ENCODE measurements at places on chromosomes 7 and 10. TPM values are rescaled to one million over a fixed set of nuclear protein-coding genes. Genes with fewer than 3 reads are reported as not detected.

DNA sequence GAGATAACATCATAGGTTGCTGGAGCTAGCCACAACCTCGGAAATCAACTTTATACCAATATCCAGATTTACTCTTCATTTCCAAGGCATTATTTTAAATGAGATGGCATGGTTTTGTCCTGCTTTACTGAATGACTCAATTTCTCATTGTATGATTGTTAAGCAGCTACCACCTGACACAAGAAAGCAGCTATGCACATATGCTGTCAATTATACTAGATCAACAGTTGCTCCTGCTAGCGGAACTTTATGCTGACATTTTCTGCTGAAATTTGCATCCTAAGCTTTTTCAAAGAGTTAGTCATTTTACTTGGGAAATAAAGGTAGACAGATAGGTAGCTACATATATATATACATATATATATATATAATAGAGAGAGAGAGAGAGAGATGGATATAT, 8.9 kb upstream of the CH25H start:
- no peak overlapping the region for H3K27ac ChIP-seq
- DNase-seq: no peak
- no peaks in the 10 kb centered on the region for H3K4me1 ChIP-seq
- H3K27me3 ChIP-seq: no peaks in the 10 kb centered on the region
- H3K36me3 ChIP-seq: no peaks in the 10 kb centered on the region
- no peak overlapping the region for H3K4me3 ChIP-seq

GRCh38 chr7:47581804-47582763, at the start of gene TNS3:
TNS3 (minus strand) TSS chr7:47582111; CDS start chr7:47439636, 142,475 bp downstream.
- no peaks in the 10 kb centered on the region for H3K4me1 ChIP-seq
- DNase-seq: no peak
- H3K4me3 ChIP-seq: peak within 1 kb of the TSS; percentile 71
- H3K27ac ChIP-seq: peak within 1 kb of the TSS; percentile 85
- no peaks in the 10 kb centered on the region for H3K27me3 ChIP-seq
- H3K36me3 ChIP-seq: no peaks in the 10 kb centered on the region

DNA sequence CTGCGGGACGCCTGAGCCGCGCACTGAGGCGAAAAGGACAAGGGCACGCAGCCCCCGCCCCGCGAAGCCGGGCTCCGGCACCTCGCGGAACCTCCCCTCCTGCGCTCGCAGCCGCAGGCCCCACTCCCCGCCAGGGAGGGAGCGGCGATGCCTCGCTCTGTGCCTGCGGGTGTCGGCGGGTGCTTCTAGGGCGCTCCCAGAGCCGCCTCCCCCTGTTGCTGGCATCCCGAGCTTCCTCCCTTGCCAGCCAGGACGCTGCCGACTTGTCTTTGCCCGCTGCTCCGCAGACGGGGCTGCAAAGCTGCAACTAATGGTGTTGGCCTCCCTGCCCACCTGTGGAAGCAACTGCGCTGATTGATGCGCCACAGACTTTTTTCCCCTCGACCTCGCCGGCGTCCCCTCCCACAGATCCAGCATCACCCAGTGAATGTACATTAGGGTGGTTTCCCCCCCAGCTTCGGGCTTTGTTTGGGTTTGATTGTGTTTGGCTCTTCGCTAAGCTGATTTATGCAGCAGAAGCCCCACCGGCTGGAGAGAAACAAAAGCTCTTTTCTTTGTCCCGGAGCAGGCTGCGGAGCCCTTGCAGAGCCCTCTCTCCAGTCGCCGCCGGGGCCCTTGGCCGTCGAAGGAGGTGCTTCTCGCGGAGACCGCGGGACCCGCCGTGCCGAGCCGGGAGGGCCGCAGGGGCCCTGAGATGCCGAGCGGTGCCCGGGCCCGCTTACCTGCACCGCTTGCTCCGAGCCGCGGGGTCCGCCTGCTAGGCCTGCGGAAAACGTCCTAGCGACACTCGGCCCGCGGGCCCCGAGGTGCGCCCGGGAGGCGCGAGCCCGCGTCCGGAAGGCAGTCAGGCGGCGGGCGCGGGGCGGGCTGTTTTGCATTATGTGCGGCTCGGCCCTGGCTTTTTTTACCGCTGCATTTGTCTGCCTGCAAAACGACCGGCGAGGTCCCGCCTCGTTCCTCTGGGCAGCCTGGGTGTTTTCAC, 519 bp downstream of the ITGB8 start:
- H3K36me3 ChIP-seq: no peaks in the 10 kb centered on the region
- H3K4me1 ChIP-seq: peaks cover 3% of the 10 kb centered on the region
- H3K4me3 ChIP-seq: peak overlapping the region; percentile 94
- peak overlapping the region; percentile 98 for H3K27ac ChIP-seq
- H3K27me3 ChIP-seq: no peaks in the 10 kb centered on the region

- no peak for DNase-seq
- no peaks in the 10 kb centered on the region for H3K4me1 ChIP-seq
- H3K27me3 ChIP-seq: no peaks in the 10 kb centered on the region
- H3K27ac ChIP-seq: no peak overlapping the region
- H3K36me3 ChIP-seq: no peaks in the 10 kb centered on the region
Observed at GRCh38 chr10:18332048-18332447, 191.8 kb downstream of the CACNB2 start.

- peaks cover 4% of the 10 kb centered on the region for H3K4me1 ChIP-seq
- DNase-seq: no peak
- H3K36me3 ChIP-seq: no peaks in the 10 kb centered on the region
- H3K27ac ChIP-seq: no peak overlapping the region
- no peak overlapping the region for H3K4me3 ChIP-seq
Observed at GRCh38 chr10:32340596-32341180, 6.3 kb downstream of the EPC1 start.

DNA sequence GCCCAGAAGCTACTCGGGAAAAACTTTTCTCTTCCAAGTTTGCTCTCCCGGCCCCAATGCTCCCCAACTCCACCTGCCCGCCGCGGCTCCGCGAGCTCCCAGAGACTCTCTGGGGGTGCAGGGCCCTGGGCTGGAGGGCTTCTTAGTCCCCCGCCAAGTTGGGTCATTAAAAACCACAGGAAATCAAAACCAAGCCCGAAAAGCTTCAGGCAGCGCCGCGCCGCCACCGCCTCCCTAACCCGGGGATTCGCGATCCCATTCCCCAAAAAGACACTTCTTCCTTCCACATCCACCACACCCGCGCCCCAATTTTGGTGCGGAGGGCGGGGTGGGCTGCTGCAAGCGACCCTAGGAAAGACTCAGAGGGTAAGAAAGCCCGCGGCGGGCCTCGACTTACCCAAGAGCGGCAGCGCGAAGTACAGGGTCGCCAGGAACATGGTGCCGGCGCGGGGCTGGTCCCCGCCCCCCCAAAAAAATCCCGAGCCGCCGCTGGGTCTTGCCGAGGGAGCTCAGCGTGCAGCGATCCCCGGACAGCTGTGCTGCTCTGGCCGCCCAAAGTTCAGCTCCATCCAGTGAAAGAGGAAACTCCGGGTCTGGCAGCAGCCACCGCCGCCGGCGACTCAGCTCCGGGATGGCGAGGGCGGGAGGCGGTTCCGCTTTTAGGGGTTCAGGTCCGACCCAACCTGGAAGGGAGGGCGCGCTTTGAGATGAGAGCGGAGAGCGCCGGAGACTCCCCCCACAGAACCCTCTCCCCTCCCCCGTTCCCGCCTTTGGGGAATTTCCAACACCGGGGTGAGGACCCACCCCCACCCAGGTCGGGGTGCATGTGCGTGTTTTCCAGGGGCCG, 1.2 kb downstream of the GFRA1 start:
- H3K27ac ChIP-seq: no peak overlapping the region
- H3K4me1 ChIP-seq: peaks cover 11% of the 10 kb centered on the region
- H3K4me3 ChIP-seq: peak overlapping the region; percentile 64
- H3K27me3 ChIP-seq: peaks cover 45% of the 10 kb centered on the region
- H3K36me3 ChIP-seq: no peaks in the 10 kb centered on the region

DNA sequence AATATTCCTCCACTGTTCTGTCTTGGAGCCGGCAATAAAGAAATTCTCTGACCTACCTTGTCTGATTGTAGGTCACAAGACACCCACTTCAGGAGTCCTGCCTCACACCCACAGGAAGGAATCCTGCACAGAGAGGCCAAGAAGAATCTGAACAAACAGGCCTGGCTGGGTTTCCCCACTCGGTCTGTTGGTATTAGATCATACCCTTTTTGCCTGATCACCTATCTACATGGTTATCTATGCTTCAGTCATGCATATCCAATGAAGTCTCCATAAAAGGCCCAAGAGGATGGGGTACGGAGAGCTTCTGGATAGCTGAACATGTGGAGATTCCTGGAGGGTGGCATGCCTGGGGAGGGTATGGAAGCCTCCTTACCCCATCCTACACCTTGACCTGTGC, 12.3 kb downstream of the OGDH start:
- no peak overlapping the region for H3K4me3 ChIP-seq
- peak overlapping the region; percentile 45 for H3K27ac ChIP-seq
- H3K36me3 ChIP-seq: no peaks in the 10 kb centered on the region
- no peaks in the 10 kb centered on the region for H3K27me3 ChIP-seq
- DNase-seq: no peak
- no peaks in the 10 kb centered on the region for H3K4me1 ChIP-seq

DNA sequence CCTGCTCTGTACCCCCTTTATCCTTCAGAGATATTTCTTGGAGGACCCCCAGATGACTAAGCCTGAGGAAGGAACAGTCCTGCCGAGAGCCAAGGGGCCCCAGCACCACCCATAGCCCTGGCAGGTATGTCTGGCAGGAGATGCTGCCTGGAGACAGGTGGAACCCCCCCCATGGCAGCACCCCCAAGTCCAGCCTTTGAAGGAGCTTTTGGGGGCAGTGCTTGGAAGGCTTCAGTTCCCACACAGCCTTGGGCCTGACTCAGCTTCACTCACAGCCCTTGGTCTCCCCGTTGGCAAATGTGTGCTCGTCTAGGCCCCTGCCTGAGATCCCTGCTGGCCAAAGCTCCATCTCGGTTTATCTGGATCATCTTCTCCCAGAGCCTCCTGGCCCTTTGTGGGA, 23.0 kb upstream of the PCBD1 start:
- H3K36me3 ChIP-seq: no peaks in the 10 kb centered on the region
- H3K4me3 ChIP-seq: no peak overlapping the region
- H3K4me1 ChIP-seq: no peaks in the 10 kb centered on the region
- H3K27me3 ChIP-seq: no peaks in the 10 kb centered on the region

GRCh38 chr10:89699581-89700064, 1.8 kb upstream of the KIF20B start:
- no peak for DNase-seq
- no peak overlapping the region for H3K4me3 ChIP-seq
- no peaks in the 10 kb centered on the region for H3K36me3 ChIP-seq
- no peak overlapping the region for H3K27ac ChIP-seq
- H3K27me3 ChIP-seq: no peaks in the 10 kb centered on the region
- H3K4me1 ChIP-seq: peaks cover 6% of the 10 kb centered on the region

DNA sequence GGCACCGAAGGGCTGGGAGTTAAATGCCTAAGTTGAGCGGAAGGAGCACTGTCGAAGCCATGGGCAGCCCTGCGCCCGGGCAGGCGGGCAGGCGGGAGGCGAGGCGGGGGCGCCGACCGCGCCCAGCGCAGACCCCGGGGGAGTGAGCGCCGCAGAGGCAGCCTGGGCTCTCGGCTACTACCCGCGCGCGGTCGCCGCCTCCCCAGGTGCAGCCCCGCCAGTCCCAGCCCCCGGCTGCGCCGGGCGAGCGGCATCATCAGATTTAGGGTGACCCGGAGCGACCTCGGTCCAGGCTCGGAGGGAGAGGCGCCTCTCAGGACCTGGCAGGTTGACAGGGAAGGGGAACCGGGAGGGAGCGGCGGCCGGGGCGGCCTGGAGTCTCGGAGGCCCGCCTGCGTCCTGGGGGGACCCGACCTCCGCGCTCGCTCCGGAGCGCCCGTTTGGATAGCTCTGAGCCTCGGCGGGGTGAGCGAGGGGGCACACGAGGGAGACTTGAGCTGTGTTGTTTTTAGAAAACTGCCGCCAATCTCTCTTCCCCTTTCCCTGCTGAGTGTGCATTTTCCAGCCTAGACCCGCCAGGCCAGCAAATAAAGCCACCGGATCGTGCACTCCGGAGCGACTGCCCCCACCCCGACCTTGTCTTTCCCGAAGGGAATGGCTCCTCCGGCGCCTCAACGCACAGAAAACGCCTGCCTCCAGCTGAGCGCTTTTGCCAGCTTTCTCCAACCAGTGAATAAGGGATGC, 2.3 kb upstream of the NRP1 start:
- H3K27ac ChIP-seq: peak overlapping the region; percentile 94
- no peaks in the 10 kb centered on the region for H3K36me3 ChIP-seq
- H3K4me1 ChIP-seq: no peaks in the 10 kb centered on the region
- DNase-seq: no peak
- H3K27me3 ChIP-seq: no peaks in the 10 kb centered on the region

- H3K4me1 ChIP-seq: no peaks in the 10 kb centered on the region
- no peak for DNase-seq
- H3K27ac ChIP-seq: no peak overlapping the region
Observed at GRCh38 chr7:112603673-112604072, 122.9 kb downstream of the LSMEM1 start.

GRCh38 chr7:40833888-40834234, 699.1 kb downstream of the SUGCT start:
- no peaks in the 10 kb centered on the region for H3K27me3 ChIP-seq
- H3K36me3 ChIP-seq: no peaks in the 10 kb centered on the region
- no peak overlapping the region for H3K27ac ChIP-seq
- H3K4me1 ChIP-seq: no peaks in the 10 kb centered on the region
- no peak overlapping the region for H3K4me3 ChIP-seq
- no peak for DNase-seq

DNA sequence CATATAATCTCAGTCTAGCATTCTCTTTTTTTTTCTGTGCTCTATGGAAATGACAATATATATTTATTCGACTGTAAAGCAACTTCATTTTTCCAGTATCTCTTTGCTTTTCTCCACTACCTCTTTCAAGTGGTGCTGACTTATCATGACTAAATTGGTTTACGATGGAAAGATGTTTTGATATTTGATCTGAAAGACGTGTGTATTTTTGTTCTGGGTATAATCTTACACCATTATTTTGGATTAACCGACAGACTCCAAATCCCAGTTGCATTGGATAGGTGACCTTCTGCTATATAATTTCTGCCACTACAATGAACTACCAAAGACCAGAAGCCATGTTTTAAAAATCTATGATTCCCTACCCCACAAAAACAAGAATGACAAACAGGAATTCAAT, 380.5 kb upstream of the NFE2L3 start:
- DNase-seq: no peak
- no peak overlapping the region for H3K4me3 ChIP-seq
- H3K4me1 ChIP-seq: no peaks in the 10 kb centered on the region
- H3K36me3 ChIP-seq: no peaks in the 10 kb centered on the region

DNA sequence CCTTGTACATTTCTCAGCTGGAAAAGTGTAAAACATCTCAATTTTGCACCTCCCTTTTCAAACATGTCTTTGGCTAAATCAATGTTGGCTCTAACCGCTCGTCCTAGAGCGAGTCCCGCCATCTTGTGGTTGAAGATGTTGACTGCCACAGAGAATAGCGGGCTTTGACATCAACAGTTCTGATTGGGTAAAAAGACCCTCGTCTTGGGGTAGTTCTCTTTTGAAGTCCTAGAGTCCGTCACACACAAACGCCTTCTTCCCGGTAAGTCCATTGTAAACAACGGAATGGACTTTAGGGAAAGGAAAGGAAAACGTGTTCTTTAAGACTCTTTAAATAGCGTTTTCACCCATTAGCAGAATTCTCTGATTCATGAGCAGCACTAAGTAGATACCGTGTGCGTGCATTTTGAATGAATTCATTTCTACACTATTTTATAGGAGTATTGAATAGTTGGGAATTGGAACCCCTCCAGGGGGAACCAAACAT, 452 bp upstream of the RPP30 start:
- H3K36me3 ChIP-seq: no peaks in the 10 kb centered on the region
- H3K27ac ChIP-seq: peak overlapping the region; percentile 72
- no peak for DNase-seq
- H3K27me3 ChIP-seq: no peaks in the 10 kb centered on the region

The NAT16 gene
- total RNA-seq: not detected

The INMT gene
- total RNA-seq: 7.8 TPM

The TPST1 gene
- 23.3 TPM for total RNA-seq

The CYP26A1 gene
- total RNA-seq: 0.33 TPM

The GARIN1A gene
- total RNA-seq: 0.96 TPM

The STK31 gene
- 1.2 TPM for total RNA-seq

The NAPEPLD gene
- 12.1 TPM for total RNA-seq

The MOGAT3 gene
- not detected for total RNA-seq
